ENCODE measurements at places on chromosomes 1 and 21. TPM values are rescaled to one million over a fixed set of nuclear protein-coding genes. Genes with fewer than 3 reads are reported as not detected.

The CBS gene
- polyA plus RNA-seq: 93.6 TPM

The GJB4 gene
- not detected for polyA plus RNA-seq

The KCNJ6 gene
- 0.22 TPM for polyA plus RNA-seq

The RNF223 gene
- polyA plus RNA-seq: not detected

The RBM34 gene
- 63.8 TPM for polyA plus RNA-seq

The PKP1 gene
- not detected for polyA plus RNA-seq

Measured in cardiac muscle cell (in vitro differentiated cells and primary cell).